ENCODE measurements at places on chromosomes 3 and 15. TPM values are rescaled to one million over a fixed set of nuclear protein-coding genes. Genes with fewer than 3 reads are reported as not detected.

- peaks cover 8% of the 10 kb centered on the region for H3K27me3 ChIP-seq
- H3K36me3 ChIP-seq = no peaks in the 10 kb centered on the region
- H3K27ac ChIP-seq = no peak overlapping the region
- DNase-seq = no peak
- no peaks in the 10 kb centered on the region for H3K4me1 ChIP-seq
These were observed 59.7 kb downstream of the ATP2B2 start for GRCh38 chr3:10445561-10446175.

DNA sequence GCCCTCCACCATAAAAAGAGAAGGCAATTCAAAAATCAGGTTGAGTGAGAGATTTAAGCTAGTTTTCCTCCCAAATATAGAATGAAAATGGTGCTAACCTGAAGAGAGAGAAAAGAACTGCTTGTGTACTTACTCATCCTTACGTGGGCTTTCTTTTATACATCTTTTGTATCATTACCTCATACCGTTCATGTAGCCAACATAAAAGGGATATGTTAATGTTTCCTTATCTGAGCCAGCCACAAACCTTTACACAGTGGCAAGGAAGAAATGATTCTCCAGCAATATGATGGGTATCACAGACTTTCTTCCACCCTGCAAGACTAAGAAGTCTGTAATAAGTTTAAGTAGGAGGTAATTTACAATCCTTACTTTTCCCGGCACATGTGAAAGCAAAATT lies 600.8 kb upstream of the ZNF385D start:
- H3K36me3 ChIP-seq = no peaks in the 10 kb centered on the region
- H3K27ac ChIP-seq = no peak overlapping the region
- no peak overlapping the region for H3K4me3 ChIP-seq
- no peaks in the 10 kb centered on the region for H3K27me3 ChIP-seq

DNA sequence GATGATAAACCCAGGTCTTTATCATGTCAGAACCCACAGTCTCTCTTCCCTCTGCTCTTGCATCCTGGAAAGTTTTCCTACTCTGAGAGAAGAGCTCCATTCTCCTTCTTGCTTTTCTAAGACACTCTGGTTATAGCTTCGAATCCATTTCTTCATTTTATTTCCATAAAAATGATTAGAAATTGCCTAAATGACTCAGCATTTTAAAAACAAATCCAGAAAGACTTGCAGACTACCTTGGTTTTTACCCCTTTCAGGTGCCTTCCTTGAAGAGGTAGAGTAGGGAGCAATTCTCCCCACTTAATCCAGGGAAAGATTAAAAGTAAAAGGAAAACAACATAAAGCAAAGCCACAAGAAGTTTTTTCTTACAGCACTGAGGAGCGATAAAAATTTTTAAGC lies 1256.0 kb downstream of the ROBO1 start:
- no peak overlapping the region for H3K27ac ChIP-seq
- no peaks in the 10 kb centered on the region for H3K4me1 ChIP-seq
- no peaks in the 10 kb centered on the region for H3K27me3 ChIP-seq

- no peak overlapping the region for H3K27ac ChIP-seq
- DNase-seq = no peak
- H3K36me3 ChIP-seq = peaks cover 5% of the 10 kb centered on the region
- no peaks in the 10 kb centered on the region for H3K4me1 ChIP-seq
These were observed 67.7 kb upstream of the PLXND1 start for GRCh38 chr3:129673897-129674797.

- peaks cover 46% of the 10 kb centered on the region for H3K4me1 ChIP-seq
- peaks cover 17% of the 10 kb centered on the region for H3K27me3 ChIP-seq
- DNase-seq = no peak
- H3K36me3 ChIP-seq = peaks cover 14% of the 10 kb centered on the region
These were observed 574 bp upstream of the LRRC34 start for GRCh38 chr3:169813278-169813677.

DNA sequence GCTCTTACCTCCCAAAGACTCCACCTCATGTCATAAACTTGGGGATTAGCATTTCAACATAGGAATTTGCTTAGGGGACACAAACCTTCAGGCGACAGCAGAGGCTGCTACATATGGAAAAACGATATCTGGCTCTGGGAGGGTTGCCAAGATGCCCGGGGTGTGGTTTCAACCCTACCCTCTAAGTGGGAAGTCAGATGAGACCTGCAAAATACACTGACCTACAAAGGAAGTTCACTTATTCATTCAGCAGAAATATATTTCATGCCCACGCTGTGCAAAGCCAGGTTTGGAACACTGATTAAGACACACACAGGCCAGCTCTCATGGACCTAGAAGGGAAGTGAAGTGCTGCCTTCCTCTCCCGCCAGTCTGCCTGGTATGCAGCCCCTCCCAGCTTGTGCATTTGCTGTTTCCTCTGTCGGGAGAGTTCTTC lies 239.3 kb downstream of the FEZF2 start:
- no peak overlapping the region for H3K4me3 ChIP-seq
- H3K27me3 ChIP-seq = no peaks in the 10 kb centered on the region
- no peaks in the 10 kb centered on the region for H3K4me1 ChIP-seq
- DNase-seq = no peak
- no peak overlapping the region for H3K27ac ChIP-seq

GRCh38 chr3:102447272-102447671 lies 12.5 kb downstream of the ZPLD1 start:
- no peak overlapping the region for H3K4me3 ChIP-seq
- no peaks in the 10 kb centered on the region for H3K4me1 ChIP-seq
- no peak overlapping the region for H3K27ac ChIP-seq
- H3K27me3 ChIP-seq = peaks cover 2% of the 10 kb centered on the region
- no peak for DNase-seq

GRCh38 chr3:193771653-193772421 lies 178.8 kb downstream of the OPA1 start:
- H3K36me3 ChIP-seq = no peaks in the 10 kb centered on the region
- no peak overlapping the region for H3K27ac ChIP-seq
- H3K4me3 ChIP-seq = no peak overlapping the region
- H3K27me3 ChIP-seq = peaks cover 23% of the 10 kb centered on the region

DNA sequence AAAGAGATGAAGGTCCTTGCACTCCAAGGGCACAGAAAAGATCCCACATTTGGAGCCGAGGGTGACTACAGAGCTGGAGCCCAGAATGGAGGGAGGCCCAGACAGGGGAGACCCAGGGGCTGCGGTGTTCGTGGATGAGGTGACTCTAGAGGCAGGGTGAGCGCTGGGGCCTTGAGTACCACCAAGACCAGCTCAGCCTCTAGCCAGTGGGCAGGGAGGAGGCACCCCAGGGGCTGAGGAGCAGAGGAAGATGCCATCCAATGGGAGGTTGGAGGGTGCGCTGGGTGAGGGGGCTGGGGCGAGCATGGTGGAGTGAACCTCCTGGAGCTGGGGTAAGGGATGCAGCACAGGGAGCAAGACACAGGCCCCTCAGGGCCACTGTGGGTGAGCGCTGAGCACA lies 13.3 kb downstream of the RRP9 start:
- no peak overlapping the region for H3K27ac ChIP-seq
- no peak for DNase-seq

DNA sequence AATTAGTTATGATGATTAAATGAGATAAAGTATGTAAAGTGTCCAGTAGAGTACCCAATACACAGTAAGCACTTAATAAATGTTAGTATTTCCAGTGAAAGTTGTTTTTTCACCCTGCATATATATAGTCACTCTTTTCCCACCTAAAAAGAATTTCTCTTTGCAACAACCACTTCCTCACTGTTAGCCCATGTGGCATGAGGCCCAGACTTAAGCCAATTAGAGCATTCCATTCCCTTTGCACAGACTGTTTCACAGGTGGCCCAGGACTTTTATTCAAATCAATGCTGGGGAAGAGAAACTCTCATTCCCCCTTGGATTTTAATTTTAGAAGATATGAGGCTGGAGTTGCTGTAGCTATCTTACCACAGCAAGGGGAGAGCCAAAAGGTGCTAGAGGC lies 3.7 kb downstream of the IFT80 start:
- no peak overlapping the region for H3K4me3 ChIP-seq
- no peak overlapping the region for H3K27ac ChIP-seq
- DNase-seq = no peak
- peaks cover 10% of the 10 kb centered on the region for H3K36me3 ChIP-seq
- peaks cover 3% of the 10 kb centered on the region for H3K27me3 ChIP-seq

GRCh38 chr15:41990691-41991090 lies 18.3 kb upstream of the EHD4 start:
- DNase-seq = no peak
- no peak overlapping the region for H3K27ac ChIP-seq
- no peaks in the 10 kb centered on the region for H3K36me3 ChIP-seq
- H3K4me1 ChIP-seq = no peaks in the 10 kb centered on the region
- H3K4me3 ChIP-seq = no peak overlapping the region
- H3K27me3 ChIP-seq = peaks cover 2% of the 10 kb centered on the region

GRCh38 chr3:58556001-58556400 lies 19.0 kb upstream of the ACOX2 start:
- H3K4me1 ChIP-seq = no peaks in the 10 kb centered on the region
- no peak for DNase-seq
- peaks cover 2% of the 10 kb centered on the region for H3K36me3 ChIP-seq
- H3K27me3 ChIP-seq = peaks cover 21% of the 10 kb centered on the region

The STRA6 gene
- not detected for total RNA-seq

The TERC gene
- total RNA-seq = 10.5 TPM

The ADAMTS9 gene
- not detected for total RNA-seq

The AAGAB gene
- 57.0 TPM for total RNA-seq

The MANF gene
- 140 TPM for total RNA-seq

The KBTBD13 gene
- total RNA-seq = not detected

The DLL4 gene
- 0.12 TPM for total RNA-seq

The IGF2BP2 gene
- 0.09 TPM for total RNA-seq

Measured in activated CD8-positive, alpha-beta memory T cell treated with anti-CD3 and anti-CD28 coated beads, Interleukin-2, amount 10 ng/mL, durations not matched to agents 7 days and 5 days (primary cell).